ENCODE measurements at places on chromosomes 2 and 18. TPM values are rescaled to one million over a fixed set of nuclear protein-coding genes. Genes with fewer than 3 reads are reported as not detected.

Gene CD207
- not detected for polyA plus RNA-seq

Gene CHST10
- 26.6 TPM for polyA plus RNA-seq

DNA sequence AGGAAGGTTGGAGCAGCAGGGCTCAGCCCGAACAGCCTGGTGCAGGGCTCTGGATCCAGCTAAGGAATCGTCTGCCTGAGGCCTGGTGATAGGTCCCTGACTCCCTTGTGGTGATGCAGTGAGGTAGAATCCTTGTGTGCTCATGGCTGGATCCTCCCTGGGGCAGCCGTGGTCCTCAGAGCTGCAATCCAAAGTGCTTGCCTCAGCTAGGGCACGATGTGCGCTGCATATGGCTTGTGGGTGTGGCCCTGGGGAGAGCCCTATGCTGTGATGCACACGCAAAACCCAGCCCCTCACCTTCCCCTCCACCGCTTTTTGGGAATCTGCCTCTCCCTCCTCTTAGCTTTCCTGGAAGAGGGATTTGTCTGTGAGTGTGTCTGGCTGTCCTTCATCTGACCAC, 142.2 kb downstream of the DYSF start:
- no peak for DNase-seq

DNA sequence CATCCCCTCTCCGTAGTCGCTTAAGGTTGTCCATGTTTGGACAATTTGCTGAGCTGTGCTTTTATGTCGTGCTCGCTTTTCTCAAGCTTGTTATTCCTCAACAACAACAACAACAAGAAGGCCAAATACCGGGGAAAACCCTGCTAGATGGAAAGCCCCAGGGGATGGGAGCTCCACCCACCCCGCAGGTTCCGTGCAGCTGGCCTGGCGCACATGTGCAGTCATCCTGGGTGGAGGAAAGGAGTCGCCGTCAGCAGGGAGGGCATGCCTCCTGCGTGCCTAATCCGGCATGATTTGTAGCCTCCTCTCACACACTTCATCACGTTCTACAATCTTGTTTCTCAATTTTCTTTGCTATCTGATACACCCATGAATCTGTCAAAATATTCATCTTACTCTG, 87.4 kb upstream of the SALL3 start:
- DNase-seq: no peak

DNA sequence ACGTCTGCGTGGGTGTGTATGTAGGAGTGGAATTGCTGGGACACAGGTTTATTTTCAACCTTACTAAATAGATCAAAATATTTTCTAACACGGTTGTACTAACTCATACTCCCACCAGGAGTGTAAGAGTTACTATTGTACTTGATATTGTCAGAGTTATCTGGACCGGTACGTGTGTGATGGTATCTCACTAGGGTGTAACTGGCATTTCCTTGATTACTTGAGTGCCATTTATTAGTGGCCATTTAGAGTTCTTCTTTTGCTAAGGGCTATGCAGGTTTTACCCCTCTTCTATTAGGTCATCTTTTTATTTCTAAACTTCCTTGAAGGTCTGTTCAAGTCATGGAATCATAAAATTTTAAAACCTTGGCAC, 33.5 kb downstream of the CENPO start:
- DNase-seq: no peak
